ENCODE measurements at places on chromosomes 3 and 15. TPM values are rescaled to one million over a fixed set of nuclear protein-coding genes. Genes with fewer than 3 reads are reported as not detected.

The TEX9 gene
- total RNA-seq = 0.20 TPM

The SH2D7 gene
- total RNA-seq = not detected

The QARS1 gene
- 225 TPM for total RNA-seq

The CASR gene
- not detected for total RNA-seq

DNA sequence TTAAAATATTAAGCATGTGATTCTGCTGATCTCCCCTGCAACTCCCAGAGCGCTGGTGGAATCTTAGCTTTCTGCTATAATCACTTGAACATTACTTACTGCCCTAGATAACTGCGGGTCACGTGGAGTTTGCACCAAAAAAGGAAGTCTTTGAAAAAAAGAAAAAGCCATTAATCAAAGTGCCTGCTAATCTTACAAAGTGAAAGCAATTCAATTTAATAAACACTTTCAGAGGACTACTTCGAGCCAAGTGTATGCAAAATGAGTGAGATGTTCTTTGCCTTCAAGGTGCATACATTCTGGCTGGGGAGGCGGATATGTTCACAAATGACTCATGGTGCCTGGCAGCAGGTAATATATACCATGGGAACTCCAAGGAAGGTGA lies 109.9 kb upstream of the GAP43 start:
- no peak for DNase-seq

DNA sequence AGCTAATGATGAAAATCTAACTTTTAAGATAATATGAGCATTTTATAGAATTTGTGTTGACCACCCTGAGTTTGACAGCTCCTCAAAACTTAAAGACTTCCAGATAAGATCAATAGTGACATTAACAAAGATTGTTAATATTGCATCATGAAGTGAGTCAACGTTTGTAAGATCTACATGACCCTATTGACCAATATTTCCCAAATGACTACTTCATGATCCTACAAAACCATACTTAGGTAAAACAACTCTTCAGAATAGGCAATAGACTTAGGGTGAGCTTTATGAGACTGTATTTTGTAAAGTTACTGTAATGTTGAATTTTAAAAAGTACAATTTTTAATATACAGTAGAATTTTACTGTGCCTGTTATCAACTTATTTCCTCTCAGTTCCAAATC lies 422.7 kb upstream of the ALCAM start:
- DNase-seq = no peak

DNA sequence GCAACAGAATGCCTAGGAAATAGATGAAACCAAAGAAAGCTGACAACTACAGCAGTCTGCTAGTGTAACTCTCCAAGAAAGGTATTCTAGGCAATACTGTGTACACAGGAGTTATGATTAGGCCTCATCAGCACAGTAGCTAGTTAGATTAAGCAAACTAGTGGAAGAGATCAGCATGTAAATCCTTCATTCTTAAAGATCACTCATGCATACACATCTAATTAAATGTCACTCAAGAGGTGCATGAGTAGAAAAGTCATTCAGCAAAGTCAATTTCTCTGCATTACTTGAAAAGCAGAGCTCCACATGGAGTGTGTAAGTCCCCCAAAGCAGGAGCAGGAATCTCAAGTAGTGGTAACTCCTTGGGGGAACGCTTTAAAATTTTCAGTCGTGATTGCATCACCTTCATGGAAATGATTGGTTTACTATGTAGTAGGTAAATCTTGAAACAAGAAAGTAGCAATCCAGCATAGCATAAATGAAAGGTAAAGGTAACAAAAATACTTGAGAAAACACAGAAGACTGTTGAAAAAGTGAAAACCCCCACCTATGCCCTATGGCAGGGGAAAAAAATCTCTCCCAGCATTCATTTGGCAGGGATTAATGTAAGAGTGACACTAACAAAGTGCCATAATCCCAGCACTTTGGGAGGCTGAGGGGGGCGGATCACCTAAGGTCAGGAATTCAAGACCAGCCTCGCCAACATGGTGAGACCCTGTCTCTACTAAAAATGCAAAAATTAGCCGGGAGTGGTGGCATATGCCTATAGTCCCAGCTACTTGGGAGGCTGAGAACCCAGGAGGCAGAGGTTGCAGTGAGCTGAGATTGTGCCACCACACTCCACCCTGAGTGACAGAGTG lies 29.4 kb upstream of the PPIB start:
- DNase-seq = no peak

- DNase-seq = peak; percentile 89
These were observed 67.8 kb downstream of the FMN1 start for GRCh38 chr15:33126559-33127290.

- no peak for DNase-seq
These were observed 524 bp upstream of the TOPBP1 start for GRCh38 chr3:133662278-133662651.

GRCh38 chr15:84816694-84817465 lies at the start of gene ALPK3:
Gene ALPK3 (plus strand): TSS chr15:84817356. CDS start chr15:84817453, 97 bp downstream.
- DNase-seq = no peak

DNA sequence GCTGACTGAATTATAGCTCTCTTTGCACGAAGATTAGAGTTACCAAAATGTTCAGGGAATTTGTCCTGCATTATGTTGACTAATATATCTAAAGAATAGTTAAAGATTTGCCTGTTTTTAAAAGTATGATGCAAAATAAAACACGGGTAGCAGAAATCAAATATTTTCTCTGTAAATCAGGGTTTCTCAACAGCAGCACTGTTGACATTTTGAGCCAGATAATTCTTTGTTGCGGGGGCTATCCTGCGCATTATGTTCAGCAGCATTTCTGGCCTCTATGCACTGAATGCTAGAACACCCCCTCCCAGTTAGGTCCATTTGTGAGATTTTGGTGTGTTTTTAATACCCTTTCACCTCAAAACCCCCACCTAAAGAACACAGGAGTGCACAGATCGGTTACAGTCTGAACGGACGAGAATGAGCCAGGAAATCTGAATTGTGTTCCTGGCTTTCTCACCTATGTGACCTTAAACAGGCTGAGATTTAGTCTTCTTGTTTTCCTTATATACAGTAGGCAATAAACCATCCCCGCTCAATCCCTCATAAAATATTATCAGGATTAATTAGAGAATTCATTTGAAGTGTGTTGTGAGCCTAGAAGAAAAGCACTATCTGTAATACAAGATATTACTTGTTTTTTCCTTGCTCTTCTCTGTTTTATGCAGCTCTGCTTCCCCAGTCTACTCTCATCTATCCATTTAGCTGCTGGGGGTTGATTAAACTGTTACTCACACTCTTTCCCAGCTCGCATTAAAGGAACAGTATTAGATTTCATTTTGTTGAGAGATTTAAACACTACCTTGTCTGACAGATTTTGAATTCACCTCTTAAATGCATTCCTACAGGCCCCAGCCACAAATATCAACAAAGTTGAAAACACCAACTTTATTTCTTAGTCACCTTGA lies 247.5 kb upstream of the GOLIM4 start:
- DNase-seq = no peak

Data from naive thymus-derived CD4-positive, alpha-beta T cell (primary cell).